ENCODE measurements at places on chromosomes 3 and 15.

DNA sequence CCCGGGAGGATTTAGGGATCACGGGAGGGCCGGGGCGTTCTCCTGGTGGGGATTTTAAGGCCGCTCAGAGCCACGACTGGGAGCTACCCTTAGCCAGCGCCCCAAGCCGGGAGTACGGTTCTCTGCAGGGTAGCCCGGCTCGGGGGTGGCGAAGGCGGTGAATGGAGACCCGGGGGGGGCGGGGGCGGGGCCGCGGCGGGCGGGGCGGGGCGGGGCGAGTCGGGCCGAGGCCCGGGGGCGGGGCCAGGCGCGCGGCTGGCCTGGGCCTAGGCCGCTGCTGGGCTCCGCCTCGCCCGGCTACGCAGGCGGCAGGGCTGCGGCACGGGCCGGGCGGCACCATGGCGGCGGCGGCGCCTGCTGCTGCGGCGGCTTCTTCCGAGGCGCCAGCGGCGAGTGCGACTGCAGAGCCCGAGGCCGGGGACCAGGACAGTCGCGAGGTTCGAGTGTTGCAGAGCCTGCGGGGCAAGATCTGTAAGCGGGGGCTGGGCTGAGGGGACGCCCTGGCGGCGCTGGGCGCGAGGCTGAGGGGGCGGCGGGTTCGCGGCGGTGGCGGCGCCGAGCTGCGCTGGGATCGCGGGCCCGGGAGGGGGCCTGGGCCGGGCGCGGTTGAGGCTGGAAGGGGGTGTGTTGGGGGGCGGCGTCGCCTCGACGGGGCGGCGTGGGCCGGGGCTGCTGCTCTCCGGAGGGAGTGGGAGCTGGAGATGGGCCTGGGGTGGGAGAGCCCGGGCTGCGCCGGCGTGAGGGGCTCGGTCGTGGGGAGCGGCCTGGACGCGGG is at the start of gene RASA2:
TSS of gene RASA2 (plus strand) at position 282 of the 775 bp plus-strand sequence. CDS start at position 339, 57 bp downstream.
- DNase-seq = peak; percentile 67

GRCh38 chr15:39198044-39199000 is 382.6 kb upstream of the THBS1 start:
- DNase-seq = no peak

GRCh38 chr3:142875583-142876207 is 13.2 kb downstream of the PCOLCE2 start:
- no peak for DNase-seq

DNA sequence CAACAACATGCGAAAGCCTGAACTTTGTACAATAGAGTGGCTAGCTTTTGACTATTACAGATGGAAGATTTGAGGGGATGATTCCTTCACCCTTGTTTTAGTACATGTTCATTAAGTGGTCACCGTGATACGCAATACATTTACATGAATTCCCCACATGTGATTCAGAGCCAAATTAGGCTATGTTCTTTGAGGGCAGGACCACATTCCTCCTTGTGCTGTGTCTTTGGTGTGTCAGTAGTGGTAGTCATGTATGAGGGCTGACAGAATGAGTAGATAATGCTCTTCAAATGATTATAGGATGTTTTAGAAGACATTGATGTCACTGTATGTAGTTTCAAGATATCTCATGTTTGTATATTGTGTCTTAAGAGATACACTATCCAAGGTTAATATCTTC is 12.1 kb downstream of the PTPRG start:
- DNase-seq = no peak

GRCh38 chr3:52136513-52136912 is 17.7 kb downstream of the POC1A start:
- no peak for DNase-seq

DNA sequence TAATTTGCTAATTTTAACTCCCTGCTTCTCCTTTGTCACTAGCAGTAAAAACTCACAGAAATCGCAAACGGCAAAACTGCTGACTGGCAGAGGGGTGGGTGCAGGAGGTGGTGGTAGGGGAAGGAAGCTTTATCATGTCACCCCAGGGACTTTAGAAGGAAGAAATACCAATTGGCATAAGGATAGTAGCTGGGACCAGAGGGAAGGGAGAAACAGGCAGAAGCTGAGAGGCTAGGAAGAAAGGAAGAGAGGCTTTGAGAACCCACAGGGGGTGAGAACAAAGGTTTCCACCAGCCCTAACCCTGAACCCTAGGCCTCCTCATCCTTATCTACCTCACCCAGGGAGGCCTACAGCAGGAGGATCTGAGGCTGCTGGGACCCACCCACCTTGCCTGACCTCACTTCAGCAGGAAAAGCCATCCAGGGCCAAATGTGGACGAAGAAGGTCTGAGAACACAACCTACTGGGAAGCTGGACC is 10.7 kb downstream of the ITGB5 start:
- DNase-seq = no peak

All from nucleus accumbens (tissue), 56 donors.